Esophagus squamous epithelium (tissue), 5 donors: ENCODE measurements at places on chromosomes 7 and 10. TPM values are rescaled to one million over a fixed set of nuclear protein-coding genes. Genes with fewer than 3 reads are reported as not detected.

The GHRHR gene
- total RNA-seq = not detected

The CPA2 gene
- not detected for total RNA-seq

The CREB3L2 gene
- total RNA-seq = 14.9 TPM

The TUBGCP2 gene
- total RNA-seq = 28.4 TPM

The FEZF1 gene
- total RNA-seq = not detected

The PCLO gene
- 3.3 TPM for total RNA-seq

The OR2A42 gene
- total RNA-seq = not detected

The SAP25 gene
- not detected for total RNA-seq

The MICALL2 gene
- total RNA-seq = 14.1 TPM

- no peak for DNase-seq
Observed at GRCh38 chr10:82801289-82801688, 926.3 kb downstream of the NRG3 start.

DNA sequence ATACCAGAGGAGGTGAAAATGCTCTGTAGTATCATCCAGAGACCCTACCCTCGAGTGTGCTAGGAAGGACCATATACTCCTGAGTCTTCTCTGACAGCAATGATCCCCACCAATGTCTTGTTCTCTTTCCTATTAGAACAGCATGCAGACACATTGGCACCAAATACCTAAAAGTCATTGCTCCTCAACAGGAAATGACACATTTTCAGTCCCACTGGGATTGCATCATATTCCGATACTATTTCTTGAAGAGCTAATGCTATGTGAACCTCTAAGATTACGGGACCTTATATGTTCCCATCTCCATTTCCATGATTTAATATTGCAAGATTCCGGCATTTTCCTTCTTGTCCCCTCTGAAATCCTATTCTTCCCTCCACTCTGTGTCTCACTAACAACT is 177.4 kb downstream of the NRP1 start:
- DNase-seq = no peak

GRCh38 chr10:129101232-129101980 is 365.6 kb upstream of the MGMT start:
- DNase-seq = no peak

DNA sequence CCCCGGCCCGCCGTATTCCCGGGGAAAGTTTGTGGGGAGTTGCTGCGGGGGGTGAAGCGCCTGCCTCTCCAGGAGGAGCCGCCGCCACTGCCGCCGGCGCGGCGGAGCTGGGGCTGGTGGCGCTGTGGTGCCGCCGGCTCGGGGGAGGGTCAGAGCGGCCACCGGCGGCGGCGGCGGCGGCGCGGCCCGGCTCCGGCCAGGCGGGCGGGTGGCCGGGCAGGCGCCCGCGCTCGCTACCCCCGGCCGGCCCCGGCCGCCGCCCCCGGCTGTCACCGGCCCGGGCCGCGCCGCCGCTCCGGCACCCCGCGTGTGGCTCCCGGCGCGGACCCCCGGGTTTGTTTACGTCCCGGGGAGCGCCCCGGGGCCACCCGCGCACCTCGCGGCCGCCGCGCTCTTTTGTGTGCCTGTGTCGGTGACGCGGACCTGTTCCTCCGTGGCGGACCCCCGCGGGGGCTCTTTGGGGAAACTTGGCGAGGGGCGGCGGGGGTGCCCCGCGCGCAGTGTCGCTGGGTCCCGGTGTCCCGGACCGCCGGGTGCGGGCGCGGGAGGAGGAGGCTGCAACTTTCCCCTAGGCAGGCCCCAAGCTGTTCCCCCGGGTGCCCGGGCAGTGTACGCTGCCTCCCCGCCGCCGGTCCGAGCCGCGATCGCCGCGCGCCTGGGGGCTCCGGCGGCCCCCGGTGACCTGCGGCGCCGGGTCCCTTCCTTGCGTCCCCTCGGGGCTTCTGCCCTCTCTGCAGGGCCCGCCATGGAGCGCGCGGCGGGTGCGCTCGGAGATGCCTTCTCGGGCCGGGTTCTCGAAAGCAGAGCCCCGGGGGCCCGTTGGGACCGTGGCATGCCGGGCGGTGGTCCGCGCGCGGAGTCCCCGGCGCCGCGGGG is 593 bp upstream of the CUX1 start:
- no peak for DNase-seq

- DNase-seq = no peak
Observed at GRCh38 chr7:127514499-127514898, 70.9 kb downstream of the GCC1 start.

DNA sequence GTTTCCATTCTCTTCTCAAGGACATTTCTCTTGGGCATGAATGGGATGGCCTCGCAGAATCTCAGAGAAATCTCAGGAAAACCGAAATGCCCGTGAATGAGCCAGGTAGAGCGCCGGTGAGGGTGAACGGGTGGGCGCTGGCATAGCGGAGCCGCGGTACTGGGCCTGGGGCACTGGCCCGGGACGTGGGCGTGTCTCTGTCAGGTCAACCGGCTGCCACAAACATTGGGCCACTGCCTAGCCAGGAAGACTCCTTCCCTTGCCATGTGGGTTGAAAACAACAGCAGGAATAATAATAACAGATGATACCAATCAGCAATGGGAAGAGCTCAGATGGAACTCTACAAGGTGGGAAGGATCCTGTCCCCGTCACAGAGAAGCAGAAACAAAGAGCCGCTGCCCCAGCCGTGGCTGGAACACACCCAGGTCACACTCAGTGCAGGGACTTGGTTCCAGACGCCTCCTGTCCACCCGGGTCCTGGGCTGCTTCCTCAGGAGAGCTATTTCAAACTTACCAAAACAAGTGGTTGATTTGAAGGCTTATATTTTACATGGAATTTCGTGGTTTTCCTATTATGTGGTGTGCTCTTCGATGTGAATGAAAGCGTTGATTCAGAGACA is 51.1 kb upstream of the EBF3 start:
- DNase-seq = no peak

- DNase-seq = no peak
Observed at GRCh38 chr10:85606401-85606800, 760.2 kb downstream of the GRID1 start.

DNA sequence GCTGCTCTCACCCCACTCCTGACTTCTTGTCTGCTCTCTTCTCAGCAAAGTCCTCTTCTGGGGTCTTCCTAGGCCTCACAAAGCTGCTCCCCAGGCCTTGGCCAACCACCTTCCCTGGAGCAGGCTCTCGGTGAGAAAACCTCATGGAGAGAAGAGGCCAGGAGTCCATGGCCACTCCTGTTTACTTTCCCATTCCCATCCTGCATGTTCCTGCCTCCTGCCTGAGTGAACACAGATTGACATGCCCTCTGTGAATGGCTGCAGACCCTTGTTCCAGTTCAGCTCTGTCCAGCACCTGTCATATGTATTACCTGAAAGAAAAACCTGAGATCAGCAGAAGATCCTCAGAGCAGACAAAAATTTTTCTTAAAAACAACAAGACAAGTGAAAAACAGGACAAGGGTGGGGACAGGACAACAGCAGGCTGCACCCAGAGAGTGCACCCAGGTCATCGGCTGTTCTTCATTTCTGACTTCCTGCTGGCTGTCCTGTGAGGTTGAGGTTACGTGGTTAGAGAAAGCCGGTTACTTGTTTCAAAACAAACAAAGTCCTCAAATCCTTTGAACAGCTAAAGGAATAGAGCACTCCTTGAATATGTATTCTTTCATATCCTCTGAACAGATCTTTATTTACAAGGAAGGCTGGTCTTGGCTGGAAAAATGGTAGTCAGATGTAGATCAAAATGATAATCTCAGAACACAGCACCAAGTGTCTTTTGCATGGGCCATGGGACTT is 34.0 kb upstream of the DLD start:
- no peak for DNase-seq

GRCh38 chr7:14144538-14144937 is 155.1 kb upstream of the ETV1 start:
- DNase-seq = no peak

DNA sequence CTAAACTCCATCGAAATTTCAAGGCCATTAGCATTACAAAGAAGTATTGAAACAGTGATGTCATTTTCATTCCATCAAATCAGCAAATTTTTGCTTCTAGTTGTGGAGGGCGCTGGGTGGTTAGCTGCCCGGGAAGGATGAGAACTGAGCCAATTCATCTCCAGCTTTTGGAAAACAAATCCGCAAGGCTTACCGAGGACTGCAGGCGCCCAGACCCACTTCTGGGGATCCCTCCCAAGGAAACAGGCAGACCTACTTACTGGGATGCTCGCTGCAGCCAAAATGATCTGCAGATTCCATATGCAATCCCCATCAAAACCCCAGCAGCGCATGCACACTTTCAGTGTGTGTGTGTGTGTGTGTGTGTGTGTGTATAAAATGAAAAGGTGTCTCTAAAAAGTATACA is 19.2 kb downstream of the TNRC18 start:
- DNase-seq = no peak

- no peak for DNase-seq
Observed at GRCh38 chr7:33186192-33186591, 56.8 kb downstream of the BBS9 start.

- no peak for DNase-seq
Observed at GRCh38 chr10:77351386-77351785, 286.2 kb downstream of the KCNMA1 start.

- no peak for DNase-seq
Observed at GRCh38 chr10:23965880-23966279, 243.1 kb upstream of the KIAA1217 start.

GRCh38 chr10:114420811-114421485 is 16.6 kb upstream of the AFAP1L2 start:
- DNase-seq = no peak

GRCh38 chr7:127865466-127865865 is 165.8 kb downstream of the LRRC4 start:
- no peak for DNase-seq

DNA sequence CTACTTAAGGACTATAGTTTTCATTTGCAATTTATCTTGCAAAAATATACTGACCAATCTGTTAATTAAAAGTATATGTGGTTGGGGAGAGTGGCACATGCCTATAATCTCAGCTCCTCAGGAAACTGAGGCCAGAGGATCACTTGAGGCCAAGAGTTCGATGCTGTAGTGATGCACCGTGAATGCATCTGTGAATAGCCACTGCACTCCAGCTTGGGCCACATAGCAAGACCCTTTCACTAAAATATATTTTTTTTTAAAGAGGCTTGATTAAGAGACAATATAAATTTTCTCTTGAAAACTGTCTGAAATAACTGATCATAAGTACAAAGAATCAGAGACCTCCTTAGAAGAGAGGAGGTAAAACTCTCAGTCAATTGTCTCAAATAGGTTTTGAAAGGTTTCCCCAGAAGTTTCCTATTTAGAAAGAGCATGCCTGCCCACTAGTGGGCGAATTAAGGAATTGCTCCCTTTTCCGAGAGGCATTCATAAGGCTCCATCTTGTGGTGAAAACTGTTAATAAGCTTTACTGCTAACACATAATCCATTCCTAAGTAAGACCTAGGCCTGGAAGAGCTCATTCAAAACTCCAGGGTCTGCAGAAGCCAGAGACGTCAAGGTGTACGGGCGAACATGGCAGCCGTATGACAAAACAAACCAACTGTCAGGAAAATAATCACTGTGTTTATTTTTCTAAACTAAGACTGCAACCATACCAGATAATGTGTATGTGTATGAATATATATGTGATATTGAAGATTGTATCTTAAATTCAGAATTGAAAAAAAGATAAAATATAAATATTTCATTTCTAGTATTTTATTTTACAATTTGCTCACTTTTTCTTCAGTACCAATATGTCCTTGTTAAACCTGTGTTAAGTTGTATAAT is 6.8 kb upstream of the TAS2R40 start:
- DNase-seq = no peak

- no peak for DNase-seq
Observed at GRCh38 chr7:37311355-37311754, 137.3 kb downstream of the ELMO1 start.

- DNase-seq = no peak
Observed at GRCh38 chr10:28241741-28242399, 61.0 kb downstream of the MPP7 start.

DNA sequence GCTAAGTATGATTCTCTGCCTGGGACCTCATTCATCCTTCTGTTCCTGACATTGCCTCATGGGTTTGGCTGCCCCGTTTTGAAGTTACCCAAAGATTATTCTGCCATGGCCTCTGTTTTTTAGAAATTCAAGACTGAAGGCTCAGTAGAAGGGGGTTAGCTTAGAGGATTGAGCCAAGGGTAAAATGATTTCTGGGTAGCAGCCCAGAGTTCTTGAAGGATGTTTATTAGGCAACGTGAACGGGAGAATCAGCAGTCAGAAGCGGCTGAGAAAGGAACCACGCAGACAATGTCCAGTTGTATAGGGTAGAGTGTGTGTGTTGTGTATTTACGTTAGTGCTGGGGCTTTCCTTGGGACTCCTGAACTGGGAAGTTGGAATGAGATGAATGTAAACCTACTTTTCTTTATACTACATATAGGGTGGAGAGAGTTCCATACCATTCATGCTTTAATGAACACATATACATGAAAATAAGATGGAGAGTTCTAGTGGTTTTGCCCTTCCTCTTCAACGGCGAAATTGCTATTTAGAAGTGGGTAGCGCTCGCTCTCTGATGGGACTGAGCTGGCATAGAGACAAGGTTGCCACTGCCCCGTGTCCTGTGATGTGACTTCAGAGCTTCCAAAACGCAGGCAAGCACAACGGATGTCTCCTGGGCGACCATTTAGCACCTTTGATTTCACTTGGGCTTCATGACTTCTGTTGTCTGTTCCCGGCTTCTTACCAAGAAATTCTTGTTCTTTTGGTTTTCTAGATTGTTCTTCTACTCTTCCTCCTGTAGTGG is 35.0 kb upstream of the IL15RA start:
- DNase-seq = no peak

GRCh38 chr7:725223-726005 is 1.1 kb upstream of the DNAAF5 start:
- no peak for DNase-seq

GRCh38 chr7:109890622-109891021 is 1200.3 kb upstream of the LRRN3 start:
- DNase-seq = no peak

DNA sequence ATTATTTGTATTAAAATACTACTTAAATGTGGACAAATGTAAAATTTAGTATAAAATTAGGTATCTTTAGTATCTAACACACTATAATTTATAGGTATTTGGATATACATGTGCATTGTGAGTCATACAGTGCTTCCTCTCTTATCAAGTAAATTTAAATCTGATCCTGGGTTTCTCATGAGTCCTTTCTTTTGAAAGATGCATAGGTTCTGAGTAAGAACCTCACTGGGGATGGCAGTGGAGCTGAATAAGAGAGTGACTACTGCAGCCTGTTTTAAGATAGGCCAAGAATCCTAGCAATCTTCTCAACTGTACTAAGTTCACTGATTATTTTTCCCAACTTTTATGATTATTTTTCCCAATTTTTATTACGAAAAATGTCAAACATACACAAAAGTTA is 16.2 kb downstream of the CEP55 start:
- DNase-seq = no peak

DNA sequence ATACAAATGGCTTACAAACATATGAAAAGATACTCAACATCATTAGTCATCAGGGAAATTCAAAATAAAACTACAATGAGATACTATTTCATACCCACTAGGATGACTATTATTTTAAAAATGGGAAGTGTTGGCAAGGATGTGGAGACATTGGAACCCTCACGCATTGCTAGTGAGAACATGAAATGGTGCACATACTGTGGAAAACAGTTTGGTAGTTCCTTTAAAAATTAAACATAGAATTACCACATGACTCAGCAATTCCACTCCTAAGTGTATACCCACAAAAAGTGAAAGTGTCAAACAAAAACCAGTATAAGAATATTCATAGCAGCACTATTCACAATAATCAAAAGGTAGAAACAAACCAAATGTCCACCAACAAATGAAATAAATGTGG is 48.5 kb upstream of the SHTN1 start:
- no peak for DNase-seq

- no peak for DNase-seq
Observed at GRCh38 chr7:47185839-47186238, 396.1 kb downstream of the TNS3 start.

GRCh38 chr7:112071856-112072255 is 134.3 kb downstream of the DOCK4 start:
- DNase-seq = no peak
